Fibroblast of the aortic adventitia (primary cell): ENCODE measurements at places on chromosomes 1 and 21.

DNA sequence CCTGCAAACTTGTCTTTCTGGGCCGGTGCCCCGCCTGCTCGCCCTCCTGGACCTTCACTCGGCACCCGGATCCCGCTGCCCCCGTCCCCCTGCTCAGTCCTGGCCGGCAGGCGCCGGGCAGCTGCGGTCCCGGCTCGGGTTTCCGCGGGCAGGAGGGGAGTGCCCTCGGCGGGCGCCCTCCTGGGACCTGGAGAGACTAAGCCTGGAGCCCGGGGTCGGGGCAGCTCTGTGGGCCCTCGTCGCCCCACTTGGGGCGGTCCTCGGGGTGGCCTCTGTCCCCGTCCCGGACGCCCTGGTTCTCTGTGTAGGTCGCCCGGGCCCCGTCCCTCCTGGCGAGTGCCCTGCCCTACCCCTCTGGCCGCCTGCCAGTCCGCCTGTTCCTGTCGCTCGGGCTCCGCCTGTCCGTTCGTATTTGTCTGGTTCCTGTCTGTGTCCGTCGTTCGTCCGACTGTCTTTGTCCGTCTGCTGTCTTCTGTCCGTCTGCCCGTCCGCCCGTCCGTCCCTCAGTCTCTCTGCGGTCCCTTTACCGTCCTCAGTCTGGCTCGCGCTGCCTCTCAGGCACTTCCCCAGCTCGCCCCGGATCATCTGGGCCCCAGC, 490 bp downstream of the SERINC2 start:
- DNase-seq = peak; percentile 23

- DNase-seq = no peak
Measured at GRCh38 chr1:201514466-201514865, 7.5 kb upstream of the CSRP1 start.

GRCh38 chr1:198212675-198213074, 55.9 kb downstream of the NEK7 start:
- DNase-seq = peak; percentile 91

- no peak for DNase-seq
Measured at GRCh38 chr1:227263869-227264268, 54.4 kb downstream of the CDC42BPA start.

DNA sequence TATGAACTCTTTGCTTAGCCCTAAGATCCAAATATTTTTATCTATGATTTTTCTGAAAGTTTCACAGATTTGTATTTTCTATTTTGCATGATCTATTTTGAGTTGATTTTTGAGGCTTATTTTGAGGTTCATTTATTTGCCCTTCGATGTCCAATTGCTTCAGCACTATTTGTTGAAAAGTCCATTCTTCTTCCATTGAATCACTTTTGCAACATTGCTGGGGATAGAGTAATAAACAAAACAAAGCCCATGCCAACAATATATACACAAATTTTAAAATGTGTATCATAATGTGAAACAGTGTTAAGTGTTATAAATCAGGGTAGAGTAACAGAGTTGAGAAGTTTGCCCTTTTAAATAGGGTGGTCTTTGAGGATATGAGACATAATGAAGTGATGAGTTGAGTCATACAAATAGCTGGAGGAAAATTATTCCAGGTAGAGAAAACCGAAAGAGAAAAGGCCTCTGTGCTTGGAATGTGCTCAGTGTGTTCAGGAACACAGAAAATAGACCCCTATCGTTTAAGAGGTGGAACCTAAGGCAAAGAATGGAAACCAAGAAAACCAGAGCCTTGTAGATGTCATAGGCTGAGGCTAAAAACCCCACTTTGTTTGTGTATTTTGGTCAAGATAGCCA, 172.7 kb upstream of the NR5A2 start:
- no peak for DNase-seq

- peak; percentile 94 for DNase-seq
Measured at GRCh38 chr1:1360506-1361169, 2.3 kb upstream of the MXRA8 start.

DNA sequence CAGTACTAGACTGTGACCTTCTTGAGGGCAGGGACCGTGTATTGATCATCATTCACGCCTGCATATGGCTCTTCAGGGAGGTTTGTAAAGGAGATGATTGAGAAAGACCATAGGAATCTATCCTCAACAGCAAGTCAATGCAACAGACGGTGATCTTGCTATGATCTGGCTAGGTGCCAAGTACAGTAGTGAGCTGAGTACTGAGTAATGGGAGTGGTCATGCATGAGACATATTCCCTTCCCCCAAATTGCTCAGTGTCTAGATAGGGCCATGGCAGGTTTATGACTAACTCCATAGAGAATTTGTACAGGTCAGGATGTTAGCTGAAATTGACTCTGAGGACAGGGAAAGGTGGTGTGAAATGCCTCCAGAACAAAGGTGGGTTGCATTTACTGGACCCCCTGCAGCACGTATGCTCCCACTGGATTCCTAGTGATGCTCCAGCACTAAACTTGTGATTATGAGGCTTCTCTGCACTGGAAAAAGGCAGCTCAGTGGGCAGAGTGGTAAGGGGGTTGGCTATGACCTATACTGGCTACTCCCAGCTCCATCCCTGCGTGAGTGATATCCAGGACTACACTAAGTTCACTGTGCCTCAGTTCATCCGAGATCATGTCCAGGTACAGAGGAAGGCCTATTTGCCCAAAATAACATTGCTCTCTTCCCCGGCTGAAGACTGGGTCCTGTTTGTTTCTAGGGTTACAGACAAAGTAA, 37.2 kb downstream of the KCNJ6 start:
- peak; percentile 49 for DNase-seq

DNA sequence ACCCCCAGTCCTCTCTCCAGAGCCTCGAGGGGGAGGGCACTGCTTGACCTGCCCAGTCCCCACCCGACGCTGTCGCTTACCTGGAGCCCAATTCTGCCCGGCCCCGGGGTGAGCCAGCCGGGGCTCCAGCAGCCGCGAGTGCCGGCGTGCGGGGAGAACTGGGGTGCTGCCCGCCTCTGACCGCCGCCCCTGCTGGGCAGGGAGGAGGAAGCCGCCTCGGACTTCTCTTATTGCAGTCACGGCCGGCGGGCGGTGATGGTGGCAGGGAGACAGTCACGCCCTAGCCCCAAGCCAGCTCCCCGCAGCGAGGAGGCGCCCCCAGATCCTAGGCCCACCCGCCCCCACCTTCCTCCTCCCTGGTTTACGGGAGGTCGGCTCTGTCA, at the start of gene FGR:
TSS of gene FGR (minus strand) at position 201 of the 383 bp plus-strand sequence. CDS start 11,269 bp downstream, outside the sequence.
- no peak for DNase-seq

- no peak for DNase-seq
Measured at GRCh38 chr1:27521336-27521831, 31.4 kb upstream of the WASF2 start.

DNA sequence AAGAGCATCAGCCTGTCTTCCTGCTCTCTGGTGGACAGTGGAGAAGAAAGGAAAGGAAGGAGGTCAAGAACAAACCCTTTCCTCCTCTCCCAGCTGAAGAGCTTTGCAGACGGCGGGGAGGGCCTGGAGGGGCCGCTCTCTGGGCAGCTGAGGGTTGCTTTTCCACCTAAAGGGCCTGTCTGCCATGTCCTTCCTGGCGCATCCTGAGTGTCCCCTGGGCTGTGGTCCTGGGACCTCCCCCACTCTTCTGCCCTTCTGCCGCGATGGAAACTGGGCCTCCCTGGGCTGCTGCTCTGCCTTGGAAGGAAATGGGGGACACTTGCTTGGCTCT, 107.0 kb downstream of the ETS2 start:
- no peak for DNase-seq

DNA sequence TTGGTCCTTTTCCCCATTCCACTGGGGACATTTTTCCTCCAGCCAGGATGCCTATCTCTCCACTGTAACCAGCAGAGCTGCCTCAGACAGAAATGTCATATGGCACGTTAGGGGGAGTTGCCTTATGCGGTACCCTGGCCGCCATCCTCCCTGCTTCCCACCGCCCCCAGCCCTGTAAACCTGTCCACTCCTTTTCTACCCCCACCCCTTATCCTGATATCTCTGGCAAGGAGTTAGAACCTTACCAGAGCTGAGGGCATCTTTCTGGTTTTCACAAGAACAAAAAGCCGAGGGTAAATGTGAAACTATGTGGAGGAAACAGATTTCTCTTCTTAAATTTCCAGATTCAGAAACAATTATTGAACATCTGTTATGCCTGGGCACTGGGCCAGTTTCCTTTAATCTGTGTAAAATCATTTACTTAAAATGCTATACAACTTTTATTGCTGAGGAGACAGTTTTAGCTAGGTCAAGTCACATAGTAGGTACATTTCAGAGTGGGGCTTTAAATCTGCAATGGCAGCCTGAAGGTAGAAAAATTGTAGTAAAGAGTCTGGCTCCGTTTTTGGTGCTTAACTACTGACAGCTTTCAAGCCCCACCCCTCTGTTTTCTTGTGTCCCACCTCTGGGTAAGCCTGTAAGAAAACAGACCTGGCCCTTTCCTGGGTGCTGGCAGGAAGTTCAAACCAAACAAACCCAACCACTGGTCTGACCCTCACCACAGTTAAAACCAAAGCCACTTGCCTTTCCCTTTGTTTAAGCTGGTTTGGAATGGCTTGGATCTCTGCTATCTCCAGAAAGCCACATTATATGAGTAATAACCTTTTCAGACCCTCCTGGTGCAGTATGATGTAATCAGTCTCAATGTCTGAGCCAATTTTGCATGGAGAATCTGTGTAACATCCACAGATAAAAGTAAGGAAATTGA, 319.0 kb downstream of the HHAT start:
- peak; percentile 52 for DNase-seq

DNA sequence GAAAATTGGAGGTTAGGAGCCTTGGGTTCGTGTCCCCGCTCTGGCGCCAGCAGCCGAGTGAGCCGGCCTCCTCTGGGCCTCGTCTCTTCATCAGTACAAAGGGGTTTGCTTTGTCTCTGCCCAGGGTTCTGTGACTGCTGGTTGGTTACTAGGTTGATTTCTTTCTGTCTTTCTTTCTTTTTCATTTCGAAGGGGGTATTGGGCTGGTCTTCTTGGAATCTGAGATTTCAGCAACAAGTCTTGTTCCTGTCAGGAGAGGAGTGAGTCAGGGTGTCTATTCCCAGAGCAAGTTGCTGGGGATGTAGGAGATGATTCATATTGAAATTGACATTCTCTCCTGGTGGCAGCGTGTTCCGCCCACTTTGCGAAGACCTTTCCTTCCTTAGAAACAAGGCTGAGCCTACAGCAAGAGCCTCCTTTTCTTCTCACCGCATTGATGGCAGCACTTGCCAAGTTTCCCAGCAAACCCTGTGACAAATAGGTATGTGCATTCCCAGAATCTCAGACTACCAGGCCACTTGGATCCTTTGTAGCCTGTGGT, 79.2 kb downstream of the MAN1C1 start:
- DNase-seq = peak; percentile 91

DNA sequence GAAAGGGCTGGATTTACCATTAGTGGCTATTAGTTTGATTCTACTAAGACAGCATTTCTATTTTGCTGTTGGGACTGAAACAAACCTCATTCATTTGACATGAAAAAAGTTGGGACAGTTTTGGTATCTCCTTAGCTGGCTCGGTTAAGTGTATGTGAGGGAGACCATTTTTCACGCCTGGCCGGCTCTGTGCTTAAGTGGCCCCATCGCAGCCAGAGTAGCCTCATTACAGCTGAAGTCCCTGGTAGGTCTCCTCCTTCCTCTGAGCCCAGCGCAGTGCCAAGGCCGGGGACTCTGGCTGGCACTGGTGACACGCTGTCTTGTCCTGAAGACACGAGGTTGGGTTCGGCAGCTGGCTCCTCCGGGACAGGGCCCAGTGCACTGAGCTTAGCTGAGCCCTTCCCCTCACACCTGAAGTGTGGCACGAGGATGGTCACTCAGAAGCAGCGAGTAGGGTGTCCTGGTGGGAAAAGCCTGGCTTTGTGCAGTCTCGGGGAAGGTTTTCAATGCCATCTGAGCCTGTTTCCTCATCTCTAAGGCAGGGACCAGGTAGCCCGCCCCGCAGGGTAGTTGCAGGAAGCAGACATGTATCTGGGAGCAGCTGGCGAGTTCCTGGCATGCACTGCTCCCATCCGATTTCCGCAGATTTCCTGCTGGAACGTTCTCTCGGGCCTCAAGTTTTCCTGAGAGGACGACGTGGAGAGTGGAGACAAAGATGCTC, 196.5 kb downstream of the DYRK1A start:
- no peak for DNase-seq

DNA sequence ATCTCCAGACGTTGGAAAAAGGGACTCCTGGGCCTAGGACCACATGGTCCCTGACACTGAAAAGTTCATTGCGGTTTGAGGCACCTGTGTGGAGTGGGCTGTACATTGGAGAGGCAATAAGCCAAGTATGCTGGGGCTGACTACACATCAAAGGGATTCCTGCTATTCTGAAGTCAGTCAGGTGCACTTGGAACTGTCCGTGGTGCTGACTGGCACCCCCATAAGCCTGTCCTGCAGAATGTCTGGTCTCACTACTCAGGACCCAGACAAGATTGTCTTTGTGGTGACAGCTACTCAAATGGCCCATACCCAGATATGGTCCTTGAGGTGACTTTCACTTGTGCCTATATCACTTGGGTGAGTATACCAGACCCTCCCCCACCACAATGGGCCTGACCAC, 150.6 kb downstream of the RWDD3 start:
- peak; percentile 0 for DNase-seq

DNA sequence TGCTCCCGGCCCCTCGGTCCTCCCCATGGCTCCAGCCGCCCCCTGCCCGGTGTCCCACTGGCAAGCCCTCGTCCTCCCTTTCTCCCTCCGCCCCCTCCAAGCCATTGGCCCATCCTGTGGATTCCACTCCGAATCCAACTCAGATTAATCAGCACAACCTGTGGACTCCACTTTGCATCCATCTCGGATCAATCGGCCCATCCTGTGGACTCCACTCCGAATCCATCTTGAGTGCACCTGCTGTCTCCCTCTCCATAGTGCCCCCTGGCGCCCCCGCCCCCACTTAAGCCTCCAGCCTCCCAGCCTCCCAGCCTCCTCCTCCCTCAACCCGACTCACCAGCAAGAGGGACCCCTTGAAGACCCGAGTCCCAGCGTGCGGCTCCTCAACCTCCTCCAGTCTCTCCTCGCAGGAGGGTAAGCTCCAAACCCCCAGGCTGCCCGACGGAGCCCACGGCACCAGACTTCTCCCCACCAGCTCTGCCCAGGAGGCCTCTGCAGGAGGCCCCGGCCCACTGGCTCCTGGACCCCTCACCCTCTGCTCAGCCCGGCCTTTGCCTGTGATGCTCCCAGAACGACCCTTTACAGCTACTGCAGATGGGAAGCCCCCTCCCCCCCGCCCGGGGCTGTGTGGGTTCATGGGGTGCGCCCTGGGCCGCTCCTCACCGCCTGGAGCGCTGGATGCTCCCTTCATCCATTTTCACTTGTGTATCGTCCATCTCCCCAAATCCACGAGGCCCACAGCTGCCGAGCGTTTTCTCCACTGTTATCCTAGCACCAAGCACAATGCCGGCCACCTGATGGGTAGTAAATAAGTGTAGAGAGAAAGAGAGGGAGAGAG, 40.6 kb upstream of the TSPEAR start:
- no peak for DNase-seq

- no peak for DNase-seq
Measured at GRCh38 chr1:118982266-118982665, 5.9 kb downstream of the TBX15 start.

- DNase-seq = no peak
Measured at GRCh38 chr1:73901738-73902137, 296.2 kb downstream of the LRRIQ3 start.

GRCh38 chr1:17001760-17002523, 9.8 kb downstream of the ATP13A2 start:
- no peak for DNase-seq

- DNase-seq = peak; percentile 89
Measured at GRCh38 chr1:21318714-21319159, 28.5 kb upstream of the ECE1 start.
